ENCODE measurements at places on chromosomes 12 and 14.

DNA sequence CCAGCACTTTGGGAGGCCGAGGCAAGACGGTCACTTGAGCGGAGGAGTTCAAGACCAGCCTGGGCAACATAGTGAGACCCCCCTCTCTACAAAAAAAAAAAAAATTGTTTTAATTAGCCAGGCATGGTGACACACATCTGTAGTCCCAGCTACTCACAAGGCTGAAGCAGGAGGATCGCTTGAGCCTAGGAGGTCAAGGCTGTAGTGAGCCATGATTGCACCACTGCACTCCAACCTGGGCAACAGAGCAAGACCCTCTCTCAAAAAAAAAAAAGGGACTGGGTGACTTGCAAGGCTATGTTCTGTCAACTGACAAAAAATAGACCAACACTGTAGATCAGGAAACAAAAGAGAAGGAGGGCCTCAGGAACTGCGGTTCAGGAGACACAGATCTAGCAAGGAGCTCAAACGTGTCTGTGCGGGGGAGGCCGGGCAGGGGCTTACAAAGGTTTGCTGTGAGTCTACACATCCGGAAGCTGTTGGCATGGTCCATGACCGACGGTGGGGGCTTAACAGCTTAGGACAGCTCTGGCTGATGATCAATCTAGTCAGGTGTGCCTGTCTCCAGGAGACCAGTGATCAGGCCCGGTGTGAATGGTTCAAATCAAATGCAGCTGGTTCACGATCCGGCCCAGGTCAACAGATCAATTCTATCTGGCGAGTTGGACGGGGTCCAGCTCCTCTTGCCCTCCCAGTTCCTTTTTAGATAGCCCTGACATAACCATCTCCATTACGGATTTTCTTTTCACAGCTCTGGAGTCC is 31.7 kb upstream of the INF2 start:
- DNase-seq, result no peak

DNA sequence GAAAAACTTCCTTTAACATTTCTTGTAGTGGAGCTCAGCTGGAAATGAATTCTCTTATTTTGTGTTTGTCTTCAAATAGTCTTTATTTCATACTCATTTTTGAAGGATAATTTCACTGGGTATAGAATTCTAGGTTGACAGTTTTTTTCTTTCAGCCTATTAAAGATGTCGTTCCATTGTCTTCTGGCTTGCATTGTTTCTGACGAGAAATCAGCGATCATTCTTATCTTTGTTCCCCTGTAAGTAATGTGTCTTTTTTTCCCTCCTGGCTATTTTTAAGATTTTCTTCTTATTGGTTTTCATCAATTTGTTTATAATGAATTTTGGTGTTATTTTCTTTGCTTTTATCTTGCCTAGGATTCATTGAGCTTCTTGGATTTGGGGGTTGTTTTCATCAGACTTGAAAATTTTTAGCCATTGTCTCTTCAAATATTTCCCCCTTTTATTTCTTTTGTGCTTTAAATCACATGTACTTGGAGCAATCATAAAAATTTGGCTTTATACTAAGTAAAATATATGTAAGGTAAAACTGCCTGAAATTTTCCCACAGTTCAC is 89.4 kb downstream of the UNC79 start:
- DNase-seq, result no peak

GRCh38 chr12:67625004-67625403 is 23.5 kb upstream of the DYRK2 start:
- peak; percentile 88 for DNase-seq

GRCh38 chr14:95220663-95221231 is 63.4 kb upstream of the DICER1 start:
- DNase-seq, result peak; percentile 4

- no peak for DNase-seq
Observed at GRCh38 chr12:46831335-46832129, 5.7 kb upstream of the SLC38A4 start.
